ENCODE measurements at places on chromosomes 4 and X. TPM values are rescaled to one million over a fixed set of nuclear protein-coding genes. Genes with fewer than 3 reads are reported as not detected.

HTRA3 gene
- total RNA-seq, result 11.0 TPM

P2RY10 gene
- not detected for total RNA-seq

ACE2 gene
- total RNA-seq, result not detected

KLHL13 gene
- 18.5 TPM for total RNA-seq

OTOP1 gene
- not detected for total RNA-seq

TRIM61 gene
- under 0.01 TPM for total RNA-seq

SCRG1 gene
- total RNA-seq, result not detected

GPC4 gene
- under 0.01 TPM for total RNA-seq

TLL1 gene
- 10.1 TPM for total RNA-seq

CYSLTR1 gene
- total RNA-seq, result not detected

Data from epithelial cell of umbilical artery (primary cell).